HFFc6 (cell line): ENCODE measurements at places on chromosomes 12 and 14. TPM values are rescaled to one million over a fixed set of nuclear protein-coding genes. Genes with fewer than 3 reads are reported as not detected.
A peak's percentile ranks its signal among the peaks of the same experiment; 100 is the strongest.

- no peak overlapping the region for H3K4me3 ChIP-seq
- no peak overlapping the region for H3K27ac ChIP-seq
- H3K4me1 ChIP-seq = no peaks in the 10 kb centered on the region; the same call in 1 of the 2 replicates
- peaks cover 13% of the 10 kb centered on the region for H3K36me3 ChIP-seq
Measured at GRCh38 chr12:9910716-9911421, 21.3 kb downstream of the CLEC2A start.

Gene PMEL
- 0.44 to 1.3 TPM in 2 of 3 replicates, not detected in the other for total RNA-seq

- peaks cover 1% of the 10 kb centered on the region; the same call in 1 of the 2 replicates for H3K36me3 ChIP-seq
- H3K4me3 ChIP-seq = no peak overlapping the region
- DNase-seq = no peak
- H3K27me3 ChIP-seq = no peaks in the 10 kb centered on the region
- no peak overlapping the region for H3K27ac ChIP-seq
Measured at GRCh38 chr12:122467983-122468382, 32.7 kb downstream of the ZCCHC8 start.

DNA sequence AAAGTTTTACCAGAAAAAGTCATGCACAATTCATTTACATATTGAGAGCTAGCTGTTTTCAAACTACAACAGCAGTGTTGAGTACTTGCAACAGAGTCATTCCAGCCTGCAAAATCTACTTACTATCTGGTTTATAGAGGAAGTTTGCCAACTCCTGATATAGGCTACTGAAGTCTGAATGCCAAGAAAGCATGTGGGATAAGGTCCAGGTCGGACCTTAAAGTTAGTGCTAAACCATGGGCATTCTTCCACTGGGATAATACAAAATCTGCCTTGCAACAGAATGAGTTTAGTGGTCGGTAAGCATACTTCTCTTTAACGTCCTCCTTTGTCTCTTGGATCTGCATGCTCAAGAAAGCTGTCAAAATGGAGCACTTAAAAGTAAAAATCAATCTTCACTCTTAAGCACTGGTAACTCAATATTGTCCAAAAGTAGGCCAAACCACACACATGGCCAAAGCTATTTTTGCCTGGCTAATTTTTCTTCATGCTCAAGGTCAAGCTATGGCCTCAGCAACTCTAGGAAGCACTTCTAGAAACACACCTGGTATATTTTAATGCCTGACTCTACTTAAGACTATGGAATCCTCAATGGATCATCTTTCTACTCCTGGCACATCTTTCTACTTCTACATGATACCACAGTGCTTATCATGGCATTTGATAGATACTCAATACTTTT lies 364.9 kb upstream of the KITLG start:
- H3K27ac ChIP-seq = peak overlapping the region; percentile 83; the same call in 1 of the 2 replicates
- H3K4me3 ChIP-seq = no peak overlapping the region
- peaks cover 7% of the 10 kb centered on the region; the same call in 1 of the 2 replicates for H3K36me3 ChIP-seq
- DNase-seq = no peak

DNA sequence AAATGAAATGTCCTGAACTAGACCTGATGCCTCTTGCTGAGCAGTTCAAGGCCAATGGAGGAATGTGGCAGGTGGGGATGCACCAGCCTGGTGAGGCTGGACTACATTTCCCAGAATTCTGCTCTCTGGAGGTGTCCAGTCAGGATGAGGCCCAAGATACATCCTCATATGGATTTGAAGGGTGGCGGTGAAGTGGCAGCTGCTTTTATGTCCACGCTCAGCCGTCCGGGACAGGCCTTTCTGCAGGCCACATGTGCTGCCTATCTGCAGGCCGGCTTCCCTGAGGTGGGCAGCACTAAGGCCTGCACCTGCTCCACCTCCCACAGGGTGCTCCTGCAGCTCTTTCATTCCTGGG lies 230.2 kb downstream of the BCL11B start:
- no peaks in the 10 kb centered on the region; the same call in none of the 2 replicates for H3K27me3 ChIP-seq
- no peak overlapping the region for H3K4me3 ChIP-seq
- H3K36me3 ChIP-seq = no peaks in the 10 kb centered on the region

DNA sequence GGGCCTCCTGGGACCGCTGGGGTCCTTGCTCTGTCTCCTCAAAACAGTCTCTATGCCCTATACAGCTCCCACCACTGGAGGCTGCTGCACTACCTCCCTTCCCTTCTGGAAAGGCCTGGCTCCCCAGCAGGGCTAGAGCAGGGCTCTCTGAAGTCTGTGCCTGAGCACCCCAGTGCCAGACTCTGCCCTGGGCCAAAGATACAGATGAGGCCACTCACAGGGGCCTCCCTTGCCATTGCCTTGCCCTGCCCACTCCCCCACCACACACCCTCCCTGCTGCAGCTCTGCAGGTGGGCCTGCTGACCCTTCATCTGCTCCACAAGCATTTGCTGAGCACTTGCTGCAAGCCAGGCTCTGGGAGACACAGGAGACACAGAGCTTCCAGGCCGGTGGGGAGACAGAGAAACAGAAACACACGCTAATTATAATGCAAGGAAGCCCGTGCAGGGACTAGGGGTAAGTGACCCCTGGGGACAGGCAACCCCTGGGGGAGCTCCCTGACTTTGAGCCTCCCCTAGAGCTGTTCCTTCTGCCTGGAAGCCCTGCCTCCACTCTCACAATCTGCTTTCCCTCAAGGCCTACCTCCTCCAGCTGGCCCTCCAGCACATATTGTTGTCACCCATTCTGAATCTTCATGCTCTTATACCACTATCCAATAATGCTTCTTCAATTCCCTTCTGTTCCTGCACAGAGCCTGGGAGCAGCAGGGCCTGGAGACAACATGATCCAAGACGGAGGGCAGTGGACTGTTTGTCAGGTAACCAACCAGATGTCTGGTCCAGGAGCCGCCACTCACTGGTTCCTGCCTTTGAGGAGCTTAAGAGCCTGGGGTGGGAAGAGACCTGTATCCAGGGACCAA lies 32.6 kb upstream of the PNMA1 start:
- DNase-seq = no peak
- H3K27me3 ChIP-seq = peaks cover 2% of the 10 kb centered on the region
- no peaks in the 10 kb centered on the region for H3K36me3 ChIP-seq
- no peak overlapping the region for H3K4me3 ChIP-seq
- H3K27ac ChIP-seq = peak overlapping the region; percentile 13; the same call in 1 of the 2 replicates
- H3K4me1 ChIP-seq = peaks cover 88% of the 10 kb centered on the region

- H3K4me1 ChIP-seq = no peaks in the 10 kb centered on the region
- no peaks in the 10 kb centered on the region for H3K36me3 ChIP-seq
- H3K27me3 ChIP-seq = no peaks in the 10 kb centered on the region
- H3K27ac ChIP-seq = no peak overlapping the region
- no peak for DNase-seq
- H3K4me3 ChIP-seq = no peak overlapping the region
Measured at GRCh38 chr12:43238281-43238680, 313.7 kb downstream of the ADAMTS20 start.

GRCh38 chr14:76900682-76901081 lies 74.5 kb downstream of the LRRC74A start:
- H3K4me3 ChIP-seq = peak overlapping the region; percentile 48
- no peak for DNase-seq
- peak overlapping the region; percentile 87 for H3K27ac ChIP-seq

DNA sequence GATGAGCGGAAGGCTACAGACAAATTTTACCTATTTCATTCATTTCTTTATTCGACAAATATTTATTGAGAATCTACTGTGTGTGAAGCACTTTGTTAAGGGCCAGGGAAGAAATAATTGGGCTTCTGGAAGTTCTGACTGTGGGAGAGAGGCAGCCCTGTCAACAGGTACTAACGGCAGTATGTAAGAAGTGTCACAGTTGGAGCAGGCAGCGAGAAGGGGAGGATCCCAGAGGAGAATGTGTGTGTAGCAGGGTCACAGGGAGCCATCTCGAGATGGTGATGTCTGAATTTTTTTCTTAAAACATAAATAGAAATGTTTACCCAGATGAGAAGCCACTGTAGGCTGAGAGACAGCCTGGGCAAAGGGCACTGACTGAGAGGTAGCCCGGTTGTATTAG lies 163.3 kb upstream of the SLC38A2 start:
- peaks cover 10% of the 10 kb centered on the region for H3K36me3 ChIP-seq
- H3K4me3 ChIP-seq = no peak overlapping the region
- H3K27me3 ChIP-seq = no peaks in the 10 kb centered on the region; the same call in 1 of the 2 replicates
- peaks cover 18% of the 10 kb centered on the region for H3K4me1 ChIP-seq
- H3K27ac ChIP-seq = no peak overlapping the region

DNA sequence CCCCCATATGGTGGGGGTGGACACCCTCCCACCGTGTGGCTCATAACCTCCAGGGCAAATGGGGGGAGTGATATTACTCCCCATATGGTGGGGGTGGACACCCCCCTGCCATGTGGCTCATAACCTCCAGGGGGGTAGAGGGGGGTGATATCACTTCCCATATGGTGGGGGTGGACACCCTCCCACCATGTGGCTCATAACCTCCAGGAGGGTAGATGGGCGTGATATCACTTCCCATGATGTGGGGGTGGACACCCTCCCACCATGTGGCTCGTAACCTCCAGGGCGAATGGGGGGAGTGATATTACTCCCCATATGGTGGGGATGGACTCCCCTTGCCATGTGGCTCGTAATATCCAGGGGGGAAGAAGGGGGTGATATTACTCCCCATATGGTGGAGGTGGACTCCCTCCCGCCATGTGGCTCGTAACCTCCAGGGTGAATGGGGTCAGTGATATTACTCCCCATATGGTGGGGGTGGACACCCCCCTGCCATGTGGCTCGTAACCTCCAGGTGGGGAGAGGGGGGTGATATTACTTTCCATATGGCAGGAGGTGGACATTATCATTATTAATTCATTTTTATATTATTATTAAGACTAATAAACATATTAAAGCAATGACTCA lies 51.2 kb upstream of the OXA1L start:
- no peak overlapping the region for H3K4me3 ChIP-seq
- DNase-seq = no peak
- H3K27ac ChIP-seq = no peak overlapping the region
- H3K36me3 ChIP-seq = no peaks in the 10 kb centered on the region
- peaks cover 15% of the 10 kb centered on the region for H3K27me3 ChIP-seq

DNA sequence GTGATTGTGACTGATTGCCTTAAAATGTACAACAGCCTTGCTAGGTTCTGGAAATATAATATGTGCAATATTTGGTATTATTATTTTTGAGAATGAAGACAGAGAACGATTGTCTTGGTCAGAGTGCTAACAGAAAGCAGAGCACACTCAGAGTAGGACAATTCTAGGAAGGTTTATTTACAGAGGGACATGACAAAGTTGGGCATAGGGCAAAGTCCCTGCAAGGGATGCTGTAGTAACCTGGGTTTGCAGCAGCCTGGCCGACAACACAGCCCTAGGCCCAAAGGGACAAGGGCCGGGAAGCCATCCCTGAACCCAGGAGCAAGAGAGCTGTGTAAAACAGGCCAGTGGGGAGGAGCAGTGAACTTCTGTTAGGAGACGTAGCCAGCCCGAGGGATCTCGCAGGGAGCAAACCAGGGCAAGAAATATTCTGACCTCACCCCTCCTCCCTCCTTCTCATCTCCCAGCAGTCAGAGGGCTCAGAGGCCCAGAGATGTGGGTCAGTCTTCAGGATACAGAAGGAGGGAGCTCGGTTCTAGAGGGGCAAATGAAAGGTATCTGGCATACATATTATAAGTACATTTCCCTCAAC lies 51.0 kb upstream of the FERMT2 start:
- H3K36me3 ChIP-seq = no peaks in the 10 kb centered on the region
- peaks cover 29% of the 10 kb centered on the region for H3K4me1 ChIP-seq
- H3K27ac ChIP-seq = no peak overlapping the region
- DNase-seq = no peak

GRCh38 chr14:96790186-96790585 lies 7.0 kb upstream of the VRK1 start:
- DNase-seq = no peak
- no peak overlapping the region for H3K4me3 ChIP-seq
- H3K4me1 ChIP-seq = no peaks in the 10 kb centered on the region
- H3K27ac ChIP-seq = no peak overlapping the region
- H3K36me3 ChIP-seq = no peaks in the 10 kb centered on the region
- H3K27me3 ChIP-seq = peaks cover 36% of the 10 kb centered on the region

DNA sequence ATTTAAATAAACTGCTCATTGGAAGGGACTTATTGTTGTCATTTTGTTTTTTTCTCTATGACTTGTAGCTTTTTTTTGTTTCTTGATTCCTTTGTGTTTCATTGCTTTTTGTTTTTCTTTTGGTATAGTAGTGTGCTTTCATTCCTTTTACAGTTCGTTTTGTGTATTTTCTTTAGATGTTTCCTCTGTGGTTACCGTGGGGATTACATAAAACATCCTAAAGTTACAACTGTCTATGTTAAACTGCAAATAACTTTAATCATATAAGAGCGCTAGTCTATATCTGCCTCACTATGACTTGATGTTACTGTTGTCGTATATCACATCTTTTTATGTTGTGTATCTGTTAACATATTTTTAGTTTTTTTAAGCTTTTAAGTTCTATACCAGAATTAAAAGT lies 86.9 kb downstream of the ATF7IP start:
- H3K27ac ChIP-seq = no peak overlapping the region
- H3K36me3 ChIP-seq = peaks cover 42% of the 10 kb centered on the region
- H3K4me1 ChIP-seq = peaks cover 19% of the 10 kb centered on the region
- H3K4me3 ChIP-seq = no peak overlapping the region
- no peak for DNase-seq

- peak overlapping the region; percentile 67; the same call in 1 of the 2 replicates for H3K27ac ChIP-seq
- peaks cover 23% of the 10 kb centered on the region for H3K4me1 ChIP-seq
- H3K4me3 ChIP-seq = peak overlapping the region; percentile 12; the same call in 1 of the 2 replicates
- no peaks in the 10 kb centered on the region for H3K36me3 ChIP-seq
- DNase-seq = peak; percentile 57
- H3K27me3 ChIP-seq = no peaks in the 10 kb centered on the region
Measured at GRCh38 chr12:30417697-30418231, 277.9 kb downstream of the IPO8 start.

Gene PLA2G1B
- total RNA-seq = not detected in 3 replicates

DNA sequence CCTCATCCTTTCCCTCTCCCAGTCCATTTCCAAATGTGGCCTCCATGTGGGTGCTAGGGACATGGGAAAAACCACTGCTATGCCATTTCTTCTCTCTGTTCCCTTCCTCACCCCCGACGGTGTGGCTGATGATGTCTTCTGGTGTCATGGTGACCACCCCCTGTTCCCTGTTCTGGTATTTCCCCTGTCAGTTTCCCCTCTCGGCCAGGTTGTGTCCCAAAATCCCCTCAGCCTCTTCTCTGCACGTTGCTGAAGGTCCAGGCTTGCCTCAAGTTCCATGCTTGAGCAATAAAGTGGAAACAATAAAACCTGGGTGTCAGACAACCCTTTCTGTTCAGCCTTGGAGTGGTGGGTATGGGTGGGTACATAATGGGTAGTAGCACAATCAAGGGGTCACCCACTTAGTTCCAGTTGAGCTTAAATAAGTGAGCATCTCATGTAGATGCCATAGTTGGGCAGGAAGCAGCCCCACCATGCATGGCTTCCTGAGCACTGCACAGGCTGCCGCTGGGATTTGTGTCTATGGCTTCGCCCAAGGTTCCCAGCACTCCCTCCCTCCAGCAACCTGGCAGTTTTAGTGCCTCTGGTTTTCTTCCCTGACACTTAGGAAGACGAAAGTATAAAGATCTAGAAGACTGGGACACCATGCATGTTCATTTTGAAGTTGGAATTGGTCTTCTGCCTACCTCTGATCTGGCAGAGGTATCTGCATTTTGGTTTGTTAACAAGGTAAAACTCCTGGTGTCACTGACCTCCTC lies 8.7 kb upstream of the ITFG2 start:
- no peak for DNase-seq
- H3K4me3 ChIP-seq = no peak overlapping the region
- H3K36me3 ChIP-seq = peaks cover 28% of the 10 kb centered on the region
